Gastroesophageal sphincter (tissue), 4 donors: ENCODE measurements at places on chromosomes 11 and 22. TPM values are rescaled to one million over a fixed set of nuclear protein-coding genes. Genes with fewer than 3 reads are reported as not detected.
A peak's percentile ranks its signal among the peaks of the same experiment; 100 is the strongest.

DNA sequence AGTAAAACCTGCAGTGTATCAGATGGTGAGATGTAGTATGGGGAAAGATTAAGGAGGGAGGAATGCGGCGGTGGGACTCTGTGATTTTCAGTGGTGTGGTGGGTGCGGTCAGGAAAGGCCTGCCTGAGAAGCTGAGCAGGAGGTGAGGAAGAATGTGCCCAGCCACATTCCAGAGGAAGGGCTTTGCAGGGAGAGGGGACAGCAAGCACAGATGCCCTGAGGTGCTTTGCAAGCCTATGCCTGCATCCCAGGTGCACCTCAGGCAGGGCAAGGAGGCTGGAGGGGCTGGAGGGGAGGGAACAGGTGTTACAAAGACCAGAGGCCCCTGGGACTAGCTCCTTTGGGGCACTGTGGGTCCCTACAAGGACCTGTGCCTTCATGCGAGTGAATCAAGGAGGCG, 42.1 kb downstream of the MYO7A start:
- no peak for ATAC-seq

DNA sequence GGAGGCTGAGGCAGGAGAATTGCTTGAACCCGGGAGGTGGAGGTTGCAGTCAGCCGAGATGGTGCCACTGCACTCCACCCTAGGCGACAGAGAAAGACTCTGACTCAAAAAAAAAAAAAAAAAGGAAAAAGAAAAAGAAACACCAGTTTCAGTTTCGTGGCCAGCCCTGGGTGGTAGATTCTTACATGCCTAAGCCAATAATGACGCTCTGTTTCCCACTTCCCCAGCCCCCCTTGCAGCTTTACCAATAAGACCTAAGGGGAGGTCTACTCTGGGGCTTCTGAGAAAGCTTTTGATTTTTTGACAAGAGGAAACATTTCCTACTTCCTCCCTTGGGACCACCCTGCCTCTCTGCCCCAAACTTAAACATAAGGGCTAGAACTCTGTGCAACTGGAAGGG, 30.0 kb upstream of the PTPRJ start:
- no peak for ATAC-seq

DNA sequence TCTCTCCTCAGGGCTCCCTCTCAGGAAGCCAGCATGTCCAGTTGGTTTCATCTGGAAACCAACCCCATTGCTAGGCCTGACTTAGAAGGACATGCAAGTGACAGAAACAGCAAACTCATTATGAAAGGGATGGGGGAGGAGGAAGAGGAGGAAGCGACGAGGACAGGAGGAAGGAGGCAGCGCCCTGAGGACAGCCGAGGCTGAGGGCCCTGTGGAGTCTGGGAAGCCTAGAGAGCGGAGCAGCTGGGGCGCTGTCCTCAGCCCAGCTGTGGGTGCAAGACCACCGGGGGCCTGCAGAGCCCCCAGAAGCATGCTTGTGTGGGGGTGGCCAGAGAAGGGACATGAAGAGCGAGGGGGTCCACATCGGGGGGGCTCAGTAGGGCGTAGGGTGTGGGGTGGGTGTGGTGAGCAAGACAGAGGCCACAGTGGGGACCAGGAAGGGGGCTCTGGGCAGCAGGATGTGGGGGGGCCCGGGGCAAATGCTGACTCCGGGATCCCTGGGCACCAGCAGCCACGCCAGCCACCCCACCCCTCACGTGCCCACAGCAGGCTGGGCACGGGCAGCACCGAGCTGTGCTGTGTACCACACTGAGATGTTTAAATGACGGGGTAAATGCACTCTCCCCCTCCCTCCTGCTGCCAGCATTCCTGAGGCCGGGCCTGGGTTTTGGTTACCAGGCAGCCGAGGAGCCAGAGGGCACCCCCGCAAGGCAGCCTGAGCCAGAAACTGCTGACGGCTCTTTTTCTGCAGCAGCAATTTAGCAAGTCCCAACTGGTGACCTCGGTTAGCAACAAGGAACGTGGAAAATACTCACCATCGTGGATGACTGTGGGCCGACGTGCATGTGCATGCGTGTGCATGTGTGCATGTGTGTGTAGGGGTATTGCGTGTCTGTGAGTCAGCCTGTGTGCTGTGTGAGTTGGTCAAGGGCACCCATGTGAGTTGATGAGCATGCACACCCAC, 82.7 kb upstream of the LINC01488 start:
- peak; percentile 23 for ATAC-seq

The BTBD18 gene
- total RNA-seq = not detected

The SMC1B gene
- not detected for total RNA-seq

The TYMP gene
- total RNA-seq = 18.5 TPM

The C1QTNF5 gene
- total RNA-seq = 46.3 TPM

- no peak for ATAC-seq
Measured at GRCh38 chr11:84825106-84825660, 802.0 kb downstream of the DLG2 start.

DNA sequence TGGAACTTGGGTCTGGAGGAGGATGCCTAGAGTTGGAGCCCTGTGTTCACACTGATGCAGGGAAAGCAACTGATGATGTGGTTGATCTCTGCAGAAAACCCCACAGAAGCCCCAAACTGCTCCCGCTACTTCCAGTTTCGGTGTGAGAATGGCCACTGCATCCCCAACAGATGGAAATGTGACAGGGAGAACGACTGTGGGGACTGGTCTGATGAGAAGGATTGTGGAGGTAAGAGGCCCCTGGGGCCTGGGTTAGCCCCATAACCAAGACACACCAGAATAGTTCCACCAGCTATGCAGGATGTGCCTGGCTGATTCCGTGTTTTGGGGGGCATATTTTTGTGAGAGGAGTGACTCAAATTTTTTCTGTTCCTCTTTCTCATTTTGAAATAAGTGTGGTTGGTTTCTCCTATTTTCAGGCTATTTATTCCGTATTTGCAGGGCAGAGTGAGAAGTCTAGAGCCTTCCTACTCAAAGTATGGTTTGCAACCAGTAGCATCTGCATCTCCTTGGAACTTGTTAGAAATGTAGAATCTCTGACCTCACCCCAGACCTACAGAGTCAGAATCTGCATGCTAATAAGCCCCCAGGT, 137.3 kb upstream of the SORL1-AS1 start:
- ATAC-seq = no peak

GRCh38 chr11:95283650-95284049, 52.6 kb upstream of the SESN3 start:
- peak; percentile 43 for ATAC-seq

- ATAC-seq = no peak
Measured at GRCh38 chr11:74050465-74050864, 41.6 kb upstream of the UCP3 start.

GRCh38 chr22:44753189-44754042, 1.0 kb downstream of the ARHGAP8 start:
- ATAC-seq = no peak

GRCh38 chr11:32162906-32163305, 72.0 kb downstream of the RCN1 start:
- ATAC-seq = no peak

GRCh38 chr11:86374586-86374985, at the start of gene CCDC81:
Gene CCDC81 (plus strand): TSS chr11:86374887. CDS start chr11:86375164, 277 bp downstream.
- no peak for ATAC-seq

The KRTAP5-11 gene
- not detected for total RNA-seq

- ATAC-seq = no peak
Measured at GRCh38 chr11:96014217-96014616, 90.3 kb upstream of the MTMR2 start.

DNA sequence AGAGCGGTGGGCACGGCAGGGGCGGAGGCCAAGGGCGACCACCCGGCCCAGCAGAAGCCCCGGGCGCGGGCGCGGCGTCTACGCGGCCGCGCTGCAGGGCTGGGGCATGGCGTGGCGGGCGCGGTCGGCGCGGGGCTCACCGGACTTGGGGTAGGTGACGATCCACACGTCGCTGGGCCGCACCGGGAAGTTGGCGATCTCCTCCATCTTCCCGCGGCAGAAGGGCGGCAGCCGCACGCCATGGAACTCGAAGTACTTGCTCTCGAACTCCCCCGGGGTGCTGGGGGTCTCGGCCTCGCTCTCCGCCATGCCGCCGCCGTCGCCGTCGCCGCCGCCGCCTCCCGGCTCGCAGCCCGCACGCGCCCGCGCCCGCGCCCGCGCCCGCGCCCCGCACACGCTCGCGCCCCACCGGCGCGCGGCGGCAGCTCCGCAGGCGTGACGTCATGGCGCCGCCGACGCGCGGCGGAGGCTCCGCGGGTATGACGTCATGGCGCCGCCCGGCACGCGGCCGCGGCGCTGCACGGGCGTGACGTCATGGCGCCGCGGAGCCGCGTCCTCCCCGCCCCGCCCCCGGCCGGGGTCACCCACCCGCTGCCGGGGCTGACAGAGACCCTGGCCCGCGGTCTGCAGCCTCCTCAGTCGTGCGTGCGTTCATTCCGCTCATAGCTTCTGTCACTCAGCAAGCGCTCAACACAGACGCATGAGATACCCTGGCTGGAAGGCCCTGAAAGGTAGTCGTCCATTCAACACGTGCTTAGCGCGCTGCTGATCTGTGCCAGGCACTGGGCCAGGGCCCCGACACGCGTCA, at the start of gene SULT4A1:
Gene SULT4A1, minus strand, starts transcription at position 440 of the 808 bp plus-strand sequence. Its CDS starts 131 bp downstream, at position 309.
- ATAC-seq = no peak
